Right ventricle myocardium superior (tissue), 1 donor: ENCODE measurements at places on chromosomes 12 and 14. TPM values are rescaled to one million over a fixed set of nuclear protein-coding genes. Genes with fewer than 3 reads are reported as not detected.

The E2F7 gene
- total RNA-seq = 0.08 TPM

The SDR9C7 gene
- not detected for total RNA-seq

The KIAA0586 gene
- total RNA-seq = 9.8 TPM

The SLC39A2 gene
- total RNA-seq = not detected

The P2RX2 gene
- not detected for total RNA-seq

The LHX5 gene
- total RNA-seq = not detected

The IL31 gene
- total RNA-seq = not detected

The OR6C2 gene
- total RNA-seq = not detected

The PRORP gene
- total RNA-seq = 17.7 TPM

The GALNT16 gene
- 101 TPM for total RNA-seq

The CAPZA3 gene
- not detected for total RNA-seq

The ERP27 gene
- total RNA-seq = 0.24 TPM

The KERA gene
- not detected for total RNA-seq

The LRRC10 gene
- total RNA-seq = 40.5 TPM

The WASHC4 gene
- total RNA-seq = 23.7 TPM

The CCDC175 gene
- total RNA-seq = not detected

The XPOT gene
- 27.9 TPM for total RNA-seq

The ACTR6 gene
- 18.7 TPM for total RNA-seq
